GM23248 (cell line): ENCODE measurements at places on chromosomes 5 and 9.
A peak's percentile ranks its signal among the peaks of the same experiment; 100 is the strongest.

DNA sequence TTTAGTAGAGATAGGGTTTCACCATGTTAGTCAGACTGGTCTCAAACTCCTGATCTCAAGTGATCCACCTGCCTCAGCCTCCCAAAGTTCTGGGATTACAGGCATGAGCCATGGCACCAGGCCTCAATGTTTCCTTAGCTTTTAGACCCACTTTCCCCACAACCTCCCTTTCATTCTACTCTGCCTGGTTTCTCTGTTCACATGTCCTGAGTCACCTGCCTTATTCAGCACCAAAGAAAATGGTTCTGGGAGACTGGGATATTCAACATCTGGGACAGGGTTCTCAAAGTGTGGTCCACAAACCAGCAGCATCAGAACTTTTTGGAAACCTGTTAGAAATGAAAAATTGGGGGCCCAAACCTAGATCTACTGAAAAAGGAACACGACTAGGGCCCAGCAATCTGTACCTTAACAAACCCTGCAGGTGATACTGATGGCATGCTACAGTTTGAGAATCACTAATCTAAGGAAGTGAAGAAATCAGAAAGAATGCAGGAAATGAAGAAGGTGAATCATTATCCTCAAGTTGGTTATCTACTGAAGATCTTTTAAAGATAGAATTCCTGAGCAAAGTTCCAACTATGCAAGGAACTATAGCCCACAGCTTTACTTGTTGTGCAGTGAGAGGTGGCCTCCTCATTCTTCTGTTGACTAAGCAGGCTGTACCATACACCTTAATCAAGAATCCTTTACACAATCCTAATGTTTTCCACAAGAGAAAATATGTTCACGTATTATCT, 51.8 kb upstream of the CTNNAL1 start:
- DNase-seq: peak; percentile 64

DNA sequence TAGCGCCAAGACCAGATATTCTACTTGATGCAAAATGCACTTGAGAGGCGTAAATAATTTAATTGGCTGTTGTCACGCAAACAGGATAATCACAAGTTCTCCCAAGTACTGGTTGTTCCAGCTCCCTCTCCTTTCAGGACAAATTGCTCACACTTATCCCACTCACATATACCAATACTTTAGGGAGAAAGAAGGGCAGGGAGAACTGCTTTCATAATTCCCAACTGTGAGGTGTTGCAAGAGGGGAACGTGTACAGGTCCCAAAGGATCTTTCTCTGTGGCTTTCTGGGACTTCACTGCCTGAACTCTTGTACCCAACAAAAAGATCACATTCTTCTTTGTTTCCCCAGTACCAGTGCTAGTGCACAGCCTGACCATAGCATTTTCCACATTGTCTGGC, 21.5 kb upstream of the TGFBI start:
- DNase-seq: peak; percentile 43

GRCh38 chr5:111927191-111927590, 170.2 kb upstream of the NREP start:
- peak; percentile 50 for DNase-seq

- DNase-seq: peak; percentile 53
These were observed 41.5 kb downstream of the VAV2 start for GRCh38 chr9:133950629-133951111.

GRCh38 chr5:178236679-178237078, 4.1 kb upstream of the PHYKPL start:
- DNase-seq: no peak

- peak; percentile 92 for DNase-seq
These were observed 131.1 kb upstream of the CNTLN start for GRCh38 chr9:17003576-17004240.

DNA sequence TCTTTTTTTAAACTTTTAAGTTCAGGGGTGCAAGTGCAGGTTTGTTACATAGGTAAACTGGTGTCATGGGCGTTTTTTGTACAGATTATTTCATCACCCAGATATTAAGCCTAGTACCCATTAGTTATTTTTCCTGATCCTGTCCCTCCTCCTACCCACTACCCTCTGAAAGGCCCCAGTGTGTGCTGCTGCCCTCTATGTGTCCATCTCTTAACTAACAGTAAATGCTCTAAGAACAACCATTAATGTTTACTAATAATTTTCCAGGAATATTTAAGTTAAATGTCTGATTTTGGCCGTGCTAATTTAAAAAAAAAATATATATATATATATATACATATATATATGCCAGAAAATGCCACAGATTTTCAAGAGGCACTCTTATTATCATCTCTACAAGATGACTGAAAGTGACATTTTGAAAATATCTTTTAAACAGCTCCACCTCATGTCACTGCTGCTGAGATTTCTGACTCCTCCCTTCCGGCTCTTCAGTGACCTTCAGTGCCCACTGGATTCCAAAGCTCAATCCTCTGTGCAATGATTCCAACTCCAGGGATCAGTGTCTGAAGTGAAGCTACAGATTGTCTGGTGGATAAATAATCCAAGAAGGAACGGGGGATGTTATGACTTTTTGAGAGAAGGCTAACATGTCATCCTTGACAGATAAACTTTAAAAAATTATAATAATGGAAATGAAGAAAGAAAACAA, 46.7 kb upstream of the HNRNPA0 start:
- no peak for DNase-seq

DNA sequence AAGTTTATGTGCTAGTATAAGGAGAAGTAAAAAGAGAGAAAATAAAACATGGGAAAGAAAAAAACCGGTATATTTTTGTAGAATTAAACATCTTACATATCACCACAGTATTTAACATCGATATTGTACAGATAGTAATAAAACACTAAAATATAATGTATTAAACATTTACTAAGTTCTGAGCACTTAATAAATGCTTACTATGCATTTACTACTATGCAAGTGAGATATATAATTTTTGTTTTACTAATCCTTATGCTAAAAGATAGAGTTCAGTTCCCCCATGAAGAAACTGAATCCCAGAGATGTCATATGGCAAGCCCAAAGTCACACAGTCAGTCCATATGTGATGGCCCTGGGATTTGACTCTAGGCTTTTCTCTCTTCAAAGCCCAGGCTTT, 51.1 kb downstream of the SH3TC2 start:
- DNase-seq: no peak

- peak; percentile 27 for DNase-seq
These were observed 20.7 kb downstream of the EHMT1 start for GRCh38 chr9:137639303-137640051.

- DNase-seq: peak; percentile 58
These were observed 17.9 kb downstream of the HMMR start for GRCh38 chr5:163478126-163478981.

DNA sequence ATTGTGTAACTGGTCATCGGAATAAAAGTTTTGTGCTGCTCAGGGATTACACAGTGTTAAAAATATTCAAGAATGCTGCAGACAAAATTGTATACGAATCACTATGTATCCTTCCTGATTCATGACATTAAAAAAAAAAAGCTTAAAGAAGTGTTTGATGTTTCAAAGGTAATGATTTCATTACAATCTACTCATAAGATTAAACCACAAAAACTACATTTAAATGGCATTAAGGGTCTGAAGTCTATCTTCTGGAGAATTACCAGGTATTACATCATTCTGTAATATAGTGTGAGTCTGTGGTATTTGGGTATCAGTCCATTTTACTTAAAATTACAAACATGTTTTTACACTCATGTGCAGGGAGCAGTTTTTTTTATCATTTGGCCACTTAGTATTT, 324.4 kb downstream of the NDUFS4 start:
- peak; percentile 38 for DNase-seq

- DNase-seq: no peak
These were observed 323.4 kb downstream of the CHSY3 start for GRCh38 chr5:130227699-130228098.

- no peak for DNase-seq
These were observed 54.0 kb downstream of the DOCK8 start for GRCh38 chr9:268616-269015.

DNA sequence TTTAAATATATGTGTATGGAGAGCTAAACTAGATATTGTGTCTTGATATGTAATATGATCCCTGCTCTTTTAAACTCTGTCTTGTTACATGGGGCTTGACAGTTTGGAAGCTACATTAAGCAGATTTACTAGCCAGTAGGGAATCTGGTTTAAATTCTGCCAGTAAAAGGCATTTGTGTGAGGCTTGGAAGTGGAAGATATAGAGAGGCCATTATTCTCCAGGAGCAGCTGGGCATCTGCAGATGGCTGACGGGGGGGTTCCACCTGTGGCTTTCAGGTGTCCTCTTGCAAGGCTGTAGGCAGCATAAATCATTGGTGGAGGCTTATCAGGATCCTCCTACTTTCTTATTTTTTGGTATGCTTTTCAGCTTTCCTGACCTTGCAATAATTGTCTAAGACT, 179.1 kb upstream of the FBXL7 start:
- no peak for DNase-seq

DNA sequence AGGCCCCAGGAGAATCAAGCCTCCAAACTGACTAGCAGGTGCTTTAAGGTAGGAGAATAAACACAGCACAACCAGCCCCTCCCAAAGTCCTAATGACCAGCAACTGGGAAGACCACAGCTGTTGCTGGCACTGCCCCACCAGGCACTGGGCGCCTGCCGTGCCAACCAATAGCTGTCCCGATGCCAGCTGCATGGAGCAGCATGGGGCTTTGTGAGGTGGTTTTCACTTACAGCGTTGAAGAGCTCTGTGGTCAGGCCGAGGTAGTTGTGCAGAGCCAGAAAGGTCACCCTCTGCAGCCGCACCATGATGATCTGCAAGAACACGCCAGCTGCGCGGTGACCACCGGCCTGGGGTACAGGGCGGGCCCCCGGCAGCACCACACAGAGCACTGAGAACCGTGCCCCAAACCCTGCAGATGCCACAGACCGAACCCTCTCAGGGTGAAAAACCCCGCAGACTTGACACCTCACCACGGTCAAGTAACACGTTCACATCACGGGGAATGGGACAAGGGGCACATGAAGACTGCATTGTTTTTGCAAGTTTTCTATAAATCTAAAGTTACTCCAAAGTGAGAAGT, 28.7 kb downstream of the PNPLA7 start:
- DNase-seq: no peak

DNA sequence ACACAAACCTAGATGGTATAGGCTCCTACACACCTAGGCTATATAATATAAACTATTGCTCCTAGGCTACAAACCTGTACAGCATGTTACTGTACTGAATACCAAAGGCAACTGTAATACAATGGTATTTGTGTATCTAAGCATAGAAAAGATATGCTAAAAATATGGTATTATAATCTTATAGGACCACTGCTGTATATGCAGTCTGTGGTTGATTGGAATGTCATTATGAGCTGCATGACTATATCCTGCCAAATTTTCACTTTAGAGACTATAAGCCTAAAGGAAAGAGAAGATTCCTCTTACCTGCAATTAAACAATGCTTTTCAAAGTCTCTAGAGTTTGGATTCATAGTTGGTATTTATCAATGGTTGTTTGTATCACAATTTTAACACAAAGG, 24.7 kb upstream of the ACOT12 start:
- no peak for DNase-seq

DNA sequence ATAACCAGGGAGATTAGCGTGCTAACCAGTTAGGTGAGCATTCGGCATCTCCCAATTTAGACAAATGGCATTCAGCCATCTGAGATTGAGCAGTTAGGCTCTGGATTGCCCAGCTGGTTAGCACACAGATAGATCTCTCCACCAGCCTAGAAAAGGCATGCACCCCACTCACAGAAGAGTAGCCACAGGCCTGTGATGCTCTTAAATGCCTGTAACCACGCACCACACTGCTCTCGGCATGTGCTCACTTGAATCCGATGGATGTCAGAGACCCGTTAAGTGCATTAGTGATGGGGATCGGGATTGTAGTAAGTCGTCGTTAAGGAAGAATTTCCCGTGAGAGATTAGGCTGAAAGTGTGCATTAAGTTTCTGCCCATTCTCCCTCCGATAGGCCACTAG, 23.0 kb downstream of the MARCHF6 start:
- no peak for DNase-seq

- DNase-seq: no peak
These were observed 36.9 kb downstream of the ANKRD33B start for GRCh38 chr5:10600626-10601245.

DNA sequence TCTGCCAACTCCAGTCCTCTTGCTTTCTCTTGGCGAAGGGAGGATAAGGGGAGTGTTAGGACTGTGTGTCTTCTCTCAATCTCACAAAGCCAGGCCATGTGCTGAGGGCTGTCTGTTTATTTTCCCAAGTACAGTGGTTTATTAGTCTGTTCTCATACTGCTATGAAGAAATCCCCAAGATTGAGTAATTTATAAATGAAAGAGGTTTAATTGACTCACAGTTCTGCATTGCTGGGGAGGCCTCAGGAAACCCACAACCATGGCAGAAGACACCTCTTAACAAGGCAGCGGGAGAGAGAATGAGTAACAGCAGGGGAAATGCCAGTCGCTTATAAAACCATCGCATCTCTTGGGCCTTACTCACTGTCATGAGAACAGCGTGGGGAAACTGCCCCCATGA, 36.2 kb upstream of the CKS2 start:
- DNase-seq: peak; percentile 95

DNA sequence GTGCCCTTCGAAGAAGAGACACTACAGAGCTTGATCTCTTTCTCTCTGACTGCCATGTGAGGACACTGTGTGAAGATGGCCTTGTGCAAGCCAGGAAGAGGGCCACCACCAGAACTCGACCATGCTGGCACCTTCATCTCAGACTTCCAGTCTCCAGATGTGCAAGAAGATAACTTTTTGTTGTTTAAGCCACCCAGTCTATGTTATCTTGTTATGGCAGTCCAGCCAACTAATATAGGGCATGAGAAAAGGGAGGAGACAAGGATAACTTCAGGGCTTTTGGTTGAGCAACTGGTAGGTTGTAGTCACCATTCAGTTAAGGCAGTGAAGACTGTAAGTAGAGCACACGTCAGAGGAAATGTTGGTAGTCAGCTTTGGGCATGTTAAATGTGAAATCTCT, 515.5 kb downstream of the CSNK1G3 start:
- no peak for DNase-seq

DNA sequence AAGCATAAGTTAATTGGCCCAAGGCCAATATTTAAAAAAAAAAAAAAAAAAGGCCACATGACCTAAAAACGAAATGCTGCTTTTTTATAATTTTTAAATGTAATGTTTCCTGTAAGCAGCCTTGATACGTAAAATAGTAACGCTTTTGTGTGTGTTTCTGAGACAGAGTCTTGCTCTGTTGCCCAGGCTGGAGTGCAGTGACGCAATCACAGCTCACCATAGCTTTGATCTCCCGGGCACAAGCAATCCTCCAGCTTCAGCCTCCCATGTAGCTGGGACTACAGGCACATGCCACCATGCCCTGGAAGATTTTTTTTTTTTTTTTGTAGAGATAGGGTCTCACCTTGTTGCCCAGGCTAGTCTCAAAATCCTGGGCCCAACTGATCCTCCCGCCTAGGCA, 179.9 kb downstream of the EDIL3 start:
- no peak for DNase-seq
